Fibroblast of gingiva (primary cell): ENCODE measurements at places on chromosomes 3 and 15.

DNA sequence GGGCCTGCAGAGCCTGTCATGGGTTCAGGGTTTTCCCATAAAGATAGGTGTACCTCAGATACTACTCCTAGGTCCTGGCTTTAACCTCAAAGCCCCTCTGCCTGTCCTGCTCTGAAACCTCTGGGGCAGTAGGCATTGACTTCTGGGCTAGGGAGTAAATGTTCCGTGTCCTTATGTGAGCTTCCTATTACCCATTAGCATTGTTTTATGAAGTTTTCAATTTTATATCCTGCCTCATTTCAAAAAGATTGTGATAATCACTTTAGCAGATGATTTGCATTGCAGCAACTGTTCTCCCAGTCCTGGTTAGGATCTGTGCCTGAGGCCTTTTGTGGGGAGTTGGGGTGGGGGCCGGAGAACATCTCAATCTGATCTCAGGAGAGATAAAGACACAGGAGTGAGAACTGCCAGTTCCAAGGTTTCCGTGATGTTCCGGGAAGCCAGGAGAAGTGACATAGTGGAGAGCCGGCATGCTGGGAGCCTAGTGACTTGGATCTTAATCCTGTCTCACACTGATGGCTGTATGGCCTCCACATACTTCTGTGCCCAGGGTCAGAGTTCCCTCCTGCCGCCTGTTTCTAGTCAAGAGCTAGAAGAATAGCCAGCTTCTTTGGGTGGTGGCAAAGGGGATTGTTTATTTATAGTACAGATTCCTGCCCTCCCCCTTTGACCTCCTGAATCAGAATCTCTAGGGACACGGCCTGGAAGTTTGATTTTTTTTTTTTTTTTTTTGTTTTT, 10.6 kb downstream of the TPM1 start:
- peak; percentile 82 for DNase-seq

DNA sequence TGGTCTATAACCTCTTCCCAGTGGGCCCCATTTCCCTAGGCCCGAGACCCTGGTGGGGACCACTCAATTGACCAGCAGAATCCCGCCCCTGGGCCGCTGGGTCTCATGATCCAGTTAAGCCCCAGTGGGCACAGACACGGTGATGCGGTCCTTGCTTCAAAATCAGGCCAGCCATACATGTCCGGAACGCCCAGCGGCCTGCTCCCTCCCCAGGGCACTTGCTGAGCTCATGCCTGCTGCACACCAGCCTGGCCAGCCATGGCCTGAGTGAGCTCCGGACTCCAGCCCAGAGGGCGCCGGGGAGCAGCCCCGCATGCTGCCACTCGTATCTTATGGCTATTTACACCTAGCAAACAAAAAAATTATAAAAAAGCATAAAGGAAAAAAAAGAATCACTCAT, 34.4 kb upstream of the IQSEC1 start:
- no peak for DNase-seq

DNA sequence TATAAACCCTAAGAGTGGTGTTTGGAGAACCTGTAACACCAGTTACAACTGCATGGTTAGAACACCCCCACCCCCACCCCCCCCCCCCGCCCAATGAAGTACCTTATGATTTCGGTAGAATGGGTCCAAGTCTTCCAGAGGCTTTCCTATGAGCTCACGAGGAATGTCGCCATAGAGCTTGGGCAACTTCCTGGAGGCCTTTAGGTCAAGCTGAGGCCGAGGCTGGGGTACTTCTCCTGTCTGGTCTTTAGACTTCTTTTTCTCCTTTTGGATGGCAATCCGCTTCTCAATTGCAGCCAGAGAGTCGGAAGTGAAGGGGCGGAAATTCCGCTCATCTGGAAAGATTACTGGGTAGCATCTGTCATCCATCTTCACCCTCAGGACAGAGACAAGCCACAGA, 101.8 kb downstream of the SCN11A start:
- no peak for DNase-seq

DNA sequence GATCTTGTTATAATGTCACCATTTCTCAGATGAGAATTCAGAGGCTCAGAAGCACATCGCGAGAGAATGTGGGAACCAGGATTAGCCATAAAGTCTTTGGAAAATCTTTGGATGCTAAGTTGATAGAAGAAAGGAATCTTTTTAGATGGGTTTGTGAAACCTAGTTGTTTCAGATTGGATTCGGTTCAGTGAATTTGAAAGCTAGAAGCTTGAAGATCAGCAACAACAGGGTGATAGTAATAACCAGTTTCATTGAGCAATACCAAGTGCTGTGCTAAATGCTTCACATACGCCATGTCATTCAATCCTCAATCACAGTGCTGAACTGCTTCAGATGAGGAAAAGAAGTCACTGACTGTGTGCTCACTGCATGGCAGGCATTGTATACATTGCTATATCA, 47.4 kb upstream of the MITF start:
- DNase-seq, result peak; percentile 24

DNA sequence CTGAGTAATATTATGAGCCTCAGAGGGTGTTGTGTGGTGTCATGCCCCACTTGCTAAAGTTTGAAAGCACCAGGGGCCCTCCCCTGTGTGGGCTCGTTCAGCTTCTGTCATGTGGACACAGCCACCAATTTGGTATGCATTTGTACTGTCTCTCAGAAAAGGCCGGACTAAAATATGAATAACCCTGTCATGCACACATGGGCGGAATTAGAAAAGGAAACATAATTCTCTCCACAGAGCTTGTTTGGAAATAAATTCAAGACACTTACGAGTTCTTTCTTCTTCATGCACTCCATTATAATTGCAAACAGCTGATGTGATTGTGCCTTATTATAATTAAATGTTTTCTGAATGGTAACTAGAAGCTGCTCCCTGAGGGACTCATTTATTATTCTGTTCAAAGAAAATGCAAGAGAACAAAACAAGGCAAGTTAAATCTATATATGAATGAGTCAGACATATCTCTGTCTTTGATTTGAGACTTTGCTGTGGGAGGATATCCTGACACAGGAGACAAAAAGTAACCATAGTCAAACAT, 39.1 kb downstream of the TRPM1 start:
- DNase-seq, result peak; percentile 82

DNA sequence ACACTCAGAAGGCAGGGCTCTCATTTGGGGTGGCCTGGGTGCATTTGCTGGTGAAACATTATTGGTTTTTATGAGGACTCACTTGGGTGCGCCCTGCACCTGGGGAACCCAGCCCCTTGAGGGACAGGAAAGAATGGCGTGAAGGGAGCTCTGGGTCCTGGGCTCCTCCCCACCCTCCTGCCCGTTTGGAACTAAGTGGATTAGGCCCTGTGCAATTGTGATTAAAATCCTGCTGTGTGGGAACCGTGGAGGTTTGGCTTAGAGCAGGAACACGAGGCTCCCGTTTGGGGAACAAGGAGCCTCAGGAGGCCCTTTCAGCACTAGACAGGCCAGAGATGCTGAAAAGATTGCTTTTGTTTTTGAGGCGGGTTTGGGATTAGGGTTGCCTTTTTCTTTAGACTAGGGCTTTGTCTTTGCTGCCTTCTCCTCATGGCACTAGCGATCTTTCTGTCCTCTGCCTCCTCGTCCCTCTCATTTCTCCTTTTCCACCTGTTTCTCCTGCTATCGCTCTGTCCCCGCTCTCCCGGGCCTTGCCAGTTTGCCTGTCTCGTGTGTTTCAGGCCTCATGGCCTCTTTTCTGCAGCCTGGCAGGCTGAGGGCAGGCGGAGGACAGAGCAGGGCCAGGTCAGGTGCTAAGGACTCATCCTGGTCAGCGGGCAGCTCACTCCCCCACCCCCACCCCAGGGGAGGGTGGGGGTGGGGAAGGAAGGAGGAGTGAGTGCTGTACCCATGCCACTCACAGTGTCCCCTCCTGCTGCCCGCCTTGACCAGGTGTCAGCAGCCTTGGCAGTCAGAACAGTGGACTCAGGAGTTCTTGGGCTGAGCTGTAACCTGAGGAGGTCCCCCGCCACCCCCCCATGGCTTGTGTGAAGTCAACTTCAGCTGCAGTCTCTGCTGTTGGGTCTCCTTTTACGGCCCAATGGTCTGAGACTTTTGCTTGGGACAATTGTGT, 8.6 kb downstream of the MAPKAPK3 start:
- no peak for DNase-seq

DNA sequence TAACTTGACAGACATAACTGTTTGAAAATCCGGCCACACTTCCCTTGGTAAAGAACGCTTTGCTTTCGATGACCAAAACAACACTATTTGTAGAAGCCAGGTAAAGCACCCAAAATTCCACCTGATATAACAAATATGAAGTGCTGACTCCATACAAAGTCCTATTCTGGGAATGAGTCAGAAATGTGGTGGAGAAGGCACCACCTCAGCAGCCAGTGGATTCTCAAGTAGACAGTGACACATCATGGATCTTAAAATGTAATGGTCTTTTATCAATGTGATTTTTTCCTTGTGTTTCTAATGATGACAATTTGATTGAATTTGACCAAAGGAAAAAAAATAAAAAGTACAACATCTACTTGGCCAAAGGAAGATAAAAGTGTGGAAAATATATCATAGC, 135.0 kb upstream of the WNT5A start:
- DNase-seq, result peak; percentile 14

- no peak for DNase-seq
Measured at GRCh38 chr3:177147790-177148189, 49.5 kb downstream of the TBL1XR1 start.

DNA sequence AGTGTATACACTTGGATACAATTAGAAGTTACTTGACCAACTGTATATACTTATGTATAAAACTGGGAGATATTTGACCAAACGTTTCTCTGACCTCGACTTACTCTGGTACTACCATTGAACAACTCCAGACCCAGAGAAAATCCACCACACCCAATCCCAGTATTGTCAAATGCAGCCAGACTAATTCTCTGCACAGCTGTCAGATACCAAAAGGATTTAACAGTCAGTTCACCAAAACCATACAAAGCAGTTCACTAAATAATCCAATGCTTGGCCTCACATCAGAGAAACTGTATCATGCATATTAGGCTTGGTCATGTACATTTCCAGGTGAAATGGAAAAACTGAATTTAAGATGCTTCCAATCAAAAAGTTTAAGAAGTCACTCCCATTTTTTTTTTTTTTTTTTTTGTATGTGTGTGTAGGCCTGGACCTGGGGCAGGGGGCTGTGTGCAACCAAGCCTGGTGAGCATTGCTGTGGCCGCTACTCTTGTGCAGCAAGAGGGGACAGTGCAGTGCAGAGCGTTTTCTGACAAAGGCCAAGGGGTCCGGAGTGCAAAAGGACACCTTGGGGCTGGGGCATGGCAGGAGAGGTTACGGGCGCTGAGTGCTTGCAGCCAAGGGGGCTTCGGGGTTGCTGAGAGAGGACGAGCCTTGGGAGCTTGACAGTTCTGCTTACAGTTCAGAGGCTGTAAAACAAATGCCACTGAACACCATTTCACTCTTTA, 1.4 kb downstream of the TOMM70 start:
- no peak for DNase-seq

GRCh38 chr3:21573291-21573690, 177.7 kb downstream of the ZNF385D start:
- DNase-seq, result peak; percentile 4

GRCh38 chr3:187951452-187952190, 202.3 kb upstream of the LPP start:
- DNase-seq, result no peak

GRCh38 chr3:39707314-39707909, 102.0 kb upstream of the MYRIP start:
- peak; percentile 35 for DNase-seq

- no peak for DNase-seq
Measured at GRCh38 chr3:146818866-146819265, 213.7 kb upstream of the PLSCR5 start.

DNA sequence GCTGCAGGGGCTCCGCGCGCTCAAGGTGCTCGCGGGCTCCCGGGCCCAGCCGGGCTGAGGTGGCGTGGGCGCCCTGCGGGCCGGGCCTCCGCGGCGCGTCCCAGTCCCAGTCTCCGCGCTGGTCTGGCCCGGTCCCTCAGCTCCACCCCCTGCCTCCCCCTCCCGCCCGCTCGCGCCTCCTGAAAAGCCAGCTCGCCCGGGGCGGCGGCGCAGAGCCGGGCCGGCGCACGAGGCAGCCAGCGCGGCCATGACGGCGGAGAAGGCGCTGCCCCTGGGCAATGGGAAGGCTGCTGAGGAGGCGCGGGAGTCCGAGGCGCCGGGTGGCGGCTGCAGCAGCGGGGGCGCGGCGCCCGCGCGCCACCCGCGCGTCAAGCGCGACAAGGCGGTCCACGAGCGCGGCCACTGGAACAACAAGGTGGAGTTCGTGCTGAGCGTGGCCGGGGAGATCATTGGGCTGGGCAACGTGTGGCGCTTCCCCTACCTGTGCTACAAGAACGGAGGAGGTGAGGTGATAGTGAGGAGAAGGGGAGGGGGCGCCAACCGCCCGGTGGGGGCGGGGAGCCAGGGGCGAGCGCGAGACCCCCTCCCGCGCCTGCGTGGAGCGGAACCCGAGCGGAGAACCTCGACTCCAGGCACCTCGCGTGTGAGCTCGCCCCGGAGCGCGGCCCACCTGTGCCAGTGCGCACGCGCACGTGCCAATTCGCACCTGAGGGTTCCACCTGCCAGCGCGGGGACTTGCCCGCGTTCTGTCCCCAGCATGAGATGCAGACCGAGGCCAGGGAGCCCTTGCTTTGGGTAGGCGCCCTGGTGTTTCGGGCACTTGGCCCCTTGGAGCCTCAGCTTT, at the start of gene SLC6A11:
SLC6A11 (plus strand) TSS at position 210 of the 844 bp plus-strand sequence; CDS start at position 248, 38 bp downstream.
- DNase-seq, result no peak

DNA sequence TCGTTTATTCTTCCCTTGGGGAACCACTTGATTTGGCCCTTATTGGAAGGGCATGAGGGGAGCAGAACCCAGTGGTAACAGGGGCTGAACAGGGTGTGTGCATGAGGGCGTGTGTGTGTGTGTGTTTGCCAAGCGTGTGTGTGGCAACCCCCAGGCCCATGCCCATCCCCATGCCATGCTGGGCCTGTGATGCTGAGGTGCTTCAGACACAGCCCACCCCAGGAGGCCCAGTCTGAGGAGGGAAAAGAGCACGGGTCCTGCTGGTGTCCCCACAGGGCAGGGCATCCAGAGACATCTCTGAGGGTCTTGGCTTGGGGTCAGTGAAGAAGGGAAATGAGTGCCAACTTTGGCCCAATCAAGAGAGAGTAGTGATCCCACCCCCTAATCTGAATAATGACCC, 71.6 kb downstream of the RASGRF1 start:
- no peak for DNase-seq

DNA sequence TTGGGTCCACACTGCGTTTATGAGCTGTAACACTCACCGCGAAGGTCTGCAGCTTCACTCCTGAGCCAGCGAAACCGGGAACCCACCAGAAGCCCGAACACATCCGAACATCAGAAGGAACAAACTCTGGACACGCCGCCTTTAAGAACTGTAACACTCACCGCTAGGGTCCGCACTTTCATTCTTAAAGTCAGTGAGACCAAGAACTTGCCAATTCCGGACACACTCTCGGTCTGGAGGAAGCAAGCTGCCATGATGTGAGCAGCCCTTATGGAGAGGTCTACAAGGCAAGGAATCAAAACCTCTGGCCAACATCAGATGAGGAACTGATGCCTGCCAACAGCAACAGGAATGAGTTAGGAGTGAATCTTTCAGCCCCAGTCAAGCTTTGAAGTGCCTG, 62.9 kb downstream of the SLC28A2 start:
- DNase-seq, result no peak

- no peak for DNase-seq
Measured at GRCh38 chr15:70609889-70610288, 153.5 kb downstream of the UACA start.

GRCh38 chr15:92149029-92149428, 244.7 kb upstream of the ST8SIA2 start:
- peak; percentile 83 for DNase-seq

GRCh38 chr3:38232701-38233100, 32.9 kb upstream of the SLC22A13 start:
- DNase-seq, result no peak

GRCh38 chr15:48925714-48926223, 38.0 kb downstream of the SHC4 start:
- DNase-seq, result peak; percentile 81

GRCh38 chr3:33006081-33006480, 54.6 kb downstream of the CCR4 start:
- DNase-seq, result no peak
